T-helper 2 cell treated with Interferon-gamma antibody and Interleukin-4, amounts not matched to agents 100 ng/mL and 5 ng/mL, for 36 hours (primary cell): ENCODE measurements at places on chromosomes 1 and 21. TPM values are rescaled to one million over a fixed set of nuclear protein-coding genes. Genes with fewer than 3 reads are reported as not detected.

JAM2 gene
- 0.16 and 0.18 TPM in 2 replicates for total RNA-seq

ZBTB7B gene
- 121 and 129 TPM in 2 replicates for total RNA-seq

PBXIP1 gene
- total RNA-seq = 64.6 and 68.4 TPM in 2 replicates

F13B gene
- not detected in 2 replicates for total RNA-seq

NCF2 gene
- 20.9 and 22.9 TPM in 2 replicates for total RNA-seq

GPR161 gene
- 0.30 and 0.36 TPM in 2 replicates for total RNA-seq

GPATCH4 gene
- 50.4 and 53.5 TPM in 2 replicates for total RNA-seq

BCAN gene
- total RNA-seq = not detected in 2 replicates

KRTAP24-1 gene
- not detected in 2 replicates for total RNA-seq

EBNA1BP2 gene
- 56.0 and 59.4 TPM in 2 replicates for total RNA-seq

MFN2 gene
- total RNA-seq = 50.8 and 54.2 TPM in 2 replicates
